ENCODE measurements at places on chromosomes 5 and 9.

DNA sequence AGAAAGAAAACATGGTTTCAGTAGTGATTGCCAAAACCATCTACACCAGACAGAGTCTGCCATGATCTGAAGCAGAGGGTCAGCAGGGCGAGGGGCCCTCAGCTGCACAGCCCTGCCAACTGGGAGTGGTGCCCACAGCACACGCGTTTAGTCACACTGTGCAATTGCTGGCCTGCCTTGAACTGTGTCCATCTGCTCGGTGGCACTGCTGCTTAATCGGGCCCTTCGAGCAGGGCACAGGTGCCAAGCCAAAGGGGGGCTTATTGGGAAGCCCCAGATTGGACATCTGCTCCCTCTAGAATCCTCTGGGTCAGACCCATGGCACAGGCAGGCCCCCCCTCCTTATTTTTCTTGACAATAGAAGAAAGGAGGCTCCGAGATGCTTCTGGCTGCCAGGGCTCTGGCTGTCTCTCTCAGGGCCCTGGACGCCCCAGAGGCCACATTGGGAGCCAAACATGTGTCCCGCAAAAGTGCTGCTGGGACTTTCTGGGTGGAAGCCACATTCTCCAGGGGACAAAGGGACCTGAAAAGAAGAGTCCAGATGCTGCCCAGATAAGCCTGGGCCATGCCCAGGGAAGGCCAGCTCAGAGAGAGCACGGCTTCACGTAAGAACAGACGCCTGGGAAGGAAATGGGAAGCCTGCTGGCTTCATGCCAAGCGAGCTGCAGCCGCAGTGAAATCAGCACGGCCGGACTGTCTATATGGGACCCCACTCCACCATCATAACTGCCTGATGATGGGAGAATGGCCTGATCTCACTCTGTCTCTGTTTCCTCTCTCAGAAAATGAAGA is 349.2 kb downstream of the GADD45G start:
- DNase-seq: no peak

- DNase-seq: no peak
These were observed 34.1 kb downstream of the GADD45G start for GRCh38 chr9:89638893-89639292.

DNA sequence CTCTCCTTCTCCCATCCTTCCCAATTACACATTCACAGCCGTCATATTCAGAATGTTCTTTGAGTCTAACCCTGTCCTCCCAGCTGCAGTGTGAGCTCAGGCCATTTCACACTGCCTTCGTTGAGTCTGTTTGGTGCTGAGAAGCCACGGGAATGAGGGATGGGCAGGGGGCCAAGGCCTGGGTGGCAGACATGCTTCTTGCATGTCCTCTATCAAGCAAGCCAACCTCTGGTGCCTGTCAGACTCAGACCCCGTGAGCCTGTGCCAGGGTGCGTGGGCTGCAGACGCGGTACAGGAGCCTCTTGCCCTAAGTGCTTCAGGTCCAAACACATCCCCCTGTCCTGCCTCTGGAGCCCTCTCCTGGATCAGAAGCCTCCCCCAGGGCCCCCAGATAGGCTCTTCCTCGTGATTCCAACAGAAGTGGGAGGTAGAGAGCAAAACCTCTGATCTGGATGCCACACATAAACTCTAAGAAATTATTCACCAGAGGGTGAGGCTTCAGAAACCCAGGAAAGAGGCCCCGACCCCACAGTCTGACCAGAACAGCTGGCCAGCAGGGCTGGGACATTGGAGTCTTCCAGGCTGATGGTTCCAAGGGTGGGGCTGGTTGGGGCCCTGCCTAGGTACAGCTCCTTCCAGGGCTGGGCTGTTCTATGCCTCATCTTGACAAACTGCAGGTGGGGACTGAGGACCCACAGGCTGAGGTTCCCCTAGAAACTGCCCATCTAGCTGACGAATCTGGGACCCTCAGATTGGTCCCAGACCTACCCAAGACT is 46.7 kb upstream of the CDKN2AIPNL start:
- DNase-seq: no peak

GRCh38 chr5:165328846-165329245 is 1823.4 kb downstream of the MAT2B start:
- DNase-seq: no peak

DNA sequence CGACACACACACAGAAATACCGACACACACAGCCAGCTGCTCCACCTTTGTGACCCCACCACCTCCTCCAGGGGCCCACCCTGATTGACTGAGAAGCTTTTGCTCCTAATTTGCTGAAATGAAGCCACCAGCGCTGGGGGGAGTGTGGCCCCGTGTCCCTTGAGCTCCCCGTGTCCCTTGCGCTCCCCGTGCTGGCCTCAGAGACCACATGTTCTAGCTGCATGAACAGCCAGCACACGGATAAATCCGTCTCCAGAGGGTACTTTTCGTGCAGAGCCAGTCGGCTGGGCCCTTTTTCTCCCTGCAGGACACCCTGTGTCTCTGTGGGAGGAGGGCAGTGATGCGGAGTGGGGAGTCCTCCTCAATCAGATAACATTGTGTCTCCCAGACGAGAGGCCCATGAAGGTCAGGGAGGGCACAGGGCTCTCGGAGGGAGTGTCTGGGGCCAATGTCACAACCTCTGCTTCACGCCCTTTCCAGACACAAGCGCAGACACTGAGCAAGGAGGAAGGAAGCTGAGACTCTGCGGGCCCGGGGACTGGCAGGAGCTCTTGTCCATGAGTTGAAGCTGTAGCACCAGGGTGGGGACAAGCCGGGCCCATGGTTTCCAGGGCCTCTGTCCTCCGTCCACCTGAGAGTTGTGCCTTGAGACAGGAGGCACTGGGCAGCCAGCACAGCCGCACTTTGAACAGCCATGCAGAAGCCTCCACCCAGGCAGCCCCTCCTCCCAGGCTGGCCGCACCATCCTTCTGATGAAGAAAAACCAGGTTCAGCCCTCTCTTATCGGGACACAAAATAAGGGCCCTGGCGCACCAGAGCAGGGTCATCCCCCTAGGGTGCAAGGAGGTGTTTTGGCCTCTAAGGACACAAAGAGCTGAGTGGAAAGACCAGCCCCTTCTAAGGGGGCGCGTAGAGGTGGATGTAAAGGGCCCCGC is 36.4 kb upstream of the SLC6A19 start:
- no peak for DNase-seq

DNA sequence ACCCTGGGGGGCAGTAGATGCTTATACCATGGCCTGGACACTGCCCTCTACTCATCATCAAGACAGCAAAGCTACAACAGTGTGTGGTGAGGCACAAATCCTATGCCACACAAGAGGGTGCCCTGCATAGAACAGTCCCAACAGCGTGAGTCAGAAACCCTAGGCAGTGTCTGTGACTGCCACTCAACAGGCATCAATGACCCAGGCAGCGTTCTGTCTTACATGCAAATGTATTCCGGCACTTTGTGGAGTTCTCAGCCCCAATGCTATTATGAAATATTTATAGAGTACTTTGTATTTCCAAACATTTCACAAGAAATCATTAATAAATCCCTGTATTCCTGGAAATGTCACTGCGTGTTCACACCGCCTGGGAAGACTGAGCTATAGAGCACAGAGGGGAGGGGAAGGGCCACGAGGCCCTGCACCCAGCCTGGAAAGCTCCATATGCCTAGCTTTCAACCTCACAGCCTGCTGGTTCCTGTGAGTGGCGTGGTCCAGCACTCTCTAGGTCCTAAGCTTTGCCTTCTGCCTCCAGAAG is 77.7 kb downstream of the NIPSNAP3B start:
- DNase-seq: no peak

DNA sequence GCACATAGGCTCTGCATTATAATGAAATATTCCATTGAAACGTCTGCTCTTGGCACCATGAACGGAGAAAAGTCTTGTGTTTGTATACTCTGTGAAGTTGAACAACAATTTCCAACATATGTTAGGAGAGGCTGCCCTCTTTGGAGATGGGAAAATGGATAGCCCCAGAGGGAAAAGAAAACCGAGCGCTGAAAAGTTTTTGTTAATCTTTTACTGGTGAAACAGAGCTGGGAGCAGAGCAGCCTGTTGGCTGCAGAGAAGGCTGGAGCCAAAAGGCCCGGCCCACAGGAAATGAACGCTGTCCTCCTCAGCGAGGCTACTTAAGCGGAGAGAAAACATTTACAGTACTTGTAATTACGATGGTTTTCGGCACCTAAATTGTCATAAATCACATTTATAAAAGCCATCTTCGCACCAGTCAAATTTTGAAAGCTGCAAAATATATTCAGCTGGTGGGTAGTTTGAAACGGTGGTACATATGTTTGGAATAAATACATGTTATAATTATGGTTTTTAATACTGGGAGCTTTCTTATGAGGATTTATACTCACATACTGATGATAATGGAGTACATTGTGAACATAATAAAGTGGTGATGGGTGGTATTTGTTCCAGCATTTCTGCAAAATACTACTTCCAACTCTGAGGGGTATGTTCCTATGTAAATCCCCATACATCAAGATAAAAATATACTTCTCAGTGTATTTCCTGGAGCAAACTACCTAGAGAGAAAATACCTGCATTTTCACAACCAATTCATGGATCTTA is 129.6 kb upstream of the CNTLN start:
- peak; percentile 67 for DNase-seq

DNA sequence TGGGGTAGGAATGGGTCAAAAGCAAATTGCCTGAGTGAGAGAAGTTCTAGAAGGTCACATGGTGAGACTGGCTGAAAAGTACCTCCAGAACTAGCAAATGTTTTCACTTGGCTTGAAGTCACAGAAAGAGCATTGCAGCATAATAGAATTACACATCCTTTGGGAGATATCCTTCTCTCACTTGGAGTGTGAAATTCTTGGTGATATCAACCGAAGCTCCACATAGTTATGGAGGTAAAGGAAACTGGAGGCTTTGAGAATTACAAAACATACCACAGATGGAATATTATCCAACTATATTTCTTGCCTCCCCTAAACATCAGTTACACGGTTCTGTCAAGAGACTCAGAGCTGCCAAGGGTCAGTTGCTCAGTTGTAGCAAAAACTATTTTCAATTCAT is 182.4 kb downstream of the SEMA5A start:
- no peak for DNase-seq

GRCh38 chr5:78515670-78516069 is 132.9 kb downstream of the LHFPL2 start:
- DNase-seq: peak; percentile 59

GRCh38 chr9:91921371-91921770 is 28.7 kb downstream of the ROR2 start:
- DNase-seq: peak; percentile 76

GRCh38 chr5:136206361-136206760 is 13.4 kb upstream of the SMIM32 start:
- no peak for DNase-seq

- DNase-seq: no peak
These were observed 475.7 kb downstream of the CCDC171 start for GRCh38 chr9:16028548-16028947.

DNA sequence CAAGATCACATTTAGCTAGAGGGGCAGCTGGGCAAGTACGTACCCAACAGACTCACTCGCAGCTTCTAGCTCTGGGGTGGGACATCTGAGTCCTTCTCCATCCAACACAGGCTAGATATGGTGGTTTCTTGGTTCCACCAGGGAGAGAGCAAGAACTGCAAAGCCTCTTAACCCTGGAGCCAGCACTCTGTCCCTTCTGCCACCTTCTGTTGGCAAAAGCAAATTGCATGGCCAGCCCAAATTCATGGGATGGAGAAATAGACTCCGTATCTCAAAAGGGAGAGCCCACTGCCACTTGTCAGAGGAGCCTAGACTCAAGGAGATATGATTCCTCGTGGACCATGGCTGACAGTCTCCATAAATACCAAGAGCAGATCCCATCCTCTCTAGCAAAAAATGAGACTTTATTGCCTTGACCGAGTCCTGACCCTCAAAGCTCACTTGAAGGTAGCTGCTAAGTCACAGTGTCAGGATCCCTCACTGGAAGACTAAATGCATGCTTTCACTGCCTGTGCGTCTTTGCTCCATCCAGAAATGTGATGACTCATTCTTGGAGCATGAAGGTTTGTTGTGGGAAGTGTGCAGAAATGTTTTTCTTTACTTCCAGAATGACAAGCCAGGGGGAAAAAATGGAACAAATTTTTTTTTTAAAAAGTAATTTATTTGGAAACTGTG is 28.8 kb upstream of the ROR2 start:
- peak; percentile 69 for DNase-seq

DNA sequence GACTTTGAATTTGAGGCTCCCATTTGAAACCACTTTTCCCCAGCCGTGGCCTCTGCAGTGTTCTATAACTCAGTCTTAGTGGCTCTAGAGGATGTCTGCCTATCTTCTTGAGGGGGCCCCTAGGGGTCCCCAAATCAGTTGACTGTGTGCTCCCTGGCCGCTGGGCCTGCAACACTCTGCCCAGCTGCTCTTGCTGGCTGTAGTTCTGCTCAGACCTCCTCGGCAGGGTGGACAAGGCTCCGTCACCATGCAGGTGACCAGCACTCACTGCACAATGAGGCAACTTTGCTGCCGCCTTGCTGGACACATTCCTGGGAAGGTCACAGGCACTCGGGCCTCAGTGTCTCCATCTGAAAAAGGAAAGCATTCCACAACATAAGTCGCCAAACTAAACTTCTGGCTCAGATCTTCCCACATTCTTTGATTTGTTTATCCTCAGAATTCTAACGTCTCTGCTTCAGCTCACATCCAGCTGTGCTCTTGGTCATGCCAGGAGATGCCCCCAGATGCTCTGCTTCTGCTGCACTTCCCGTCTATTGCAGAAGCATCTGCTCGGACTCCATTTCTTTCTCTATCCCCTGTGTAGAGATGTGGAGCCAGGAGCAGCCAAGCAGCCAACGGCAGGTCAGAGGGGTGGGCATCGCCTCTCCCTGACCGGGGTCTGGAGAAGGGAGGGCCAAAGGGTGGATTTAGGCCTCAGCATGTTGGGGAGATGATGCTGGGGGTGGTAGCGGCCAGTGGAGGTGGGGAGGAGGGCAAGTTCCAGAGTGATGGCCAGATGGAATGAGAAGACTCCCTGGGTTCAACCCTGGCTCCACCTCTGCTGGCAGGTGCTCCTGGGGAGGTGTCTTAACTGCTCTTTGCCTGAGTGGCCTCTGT is 133.6 kb downstream of the MVB12B start:
- no peak for DNase-seq

DNA sequence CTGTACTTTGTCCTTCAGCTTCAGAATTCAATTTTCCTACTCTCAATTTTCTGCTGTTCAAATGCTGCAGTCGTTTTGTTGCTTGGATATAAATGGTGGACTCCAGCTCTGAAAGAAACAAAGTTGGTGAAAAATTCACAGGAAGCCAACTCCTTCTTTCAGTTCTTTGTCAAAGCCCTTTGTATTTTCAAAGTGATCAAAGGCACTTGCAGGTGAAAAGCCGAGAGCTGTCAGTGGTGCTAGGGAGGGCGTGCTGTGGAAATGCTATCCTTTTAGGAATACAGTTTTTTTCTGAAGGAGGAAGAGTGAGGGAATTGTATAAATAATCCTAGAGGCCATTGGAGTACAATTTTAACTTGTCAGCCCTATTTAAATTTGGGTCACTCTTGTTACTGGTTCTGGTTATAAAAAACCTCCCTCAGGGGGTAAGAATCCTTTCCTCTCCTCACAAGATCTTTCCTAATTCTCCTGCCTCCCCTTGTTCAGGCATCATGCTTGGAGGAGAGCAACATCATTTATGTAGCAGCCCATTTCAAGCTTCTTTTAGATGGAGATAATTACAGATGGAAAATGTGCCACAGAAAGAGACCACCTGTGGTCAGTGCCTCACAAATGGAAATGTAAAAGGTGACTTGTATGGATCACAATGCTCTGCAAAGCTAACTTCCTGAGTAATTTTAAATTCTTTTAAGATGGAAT is 62.5 kb upstream of the GHR start:
- DNase-seq: peak; percentile 56

GRCh38 chr9:94610181-94610606 is 16.6 kb upstream of the FBP2 start:
- DNase-seq: no peak

GRCh38 chr5:181043285-181044092 is 3.4 kb downstream of the BTNL9 start:
- no peak for DNase-seq

- DNase-seq: peak; percentile 88
These were observed 10.6 kb upstream of the CXXC5 start for GRCh38 chr5:139637438-139638089.

All from GM23338 (cell line).